Tibial nerve (tissue), 4 donors: ENCODE measurements at places on chromosomes 12 and 14.

DNA sequence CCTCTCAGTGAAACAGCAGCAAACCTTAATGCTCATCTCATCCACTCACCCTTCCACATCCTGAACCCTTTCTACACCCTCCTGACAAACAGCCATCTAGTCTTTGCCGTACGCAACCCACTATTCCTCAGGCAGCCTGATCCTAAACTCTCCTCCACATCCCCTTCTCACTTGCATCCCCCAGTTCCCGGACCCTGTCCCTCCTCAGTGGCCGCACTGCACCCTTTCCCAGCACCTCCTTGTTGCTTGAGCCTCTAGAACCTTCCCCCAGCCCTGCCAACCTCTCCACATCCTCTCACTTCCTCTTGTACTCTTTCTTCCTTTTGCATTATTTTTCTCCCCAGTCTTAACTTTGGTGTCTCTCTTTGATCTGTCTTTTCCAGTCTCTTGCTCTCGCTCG, 42.9 kb downstream of the IQSEC3 start:
- no peak for DNase-seq

- no peak for DNase-seq
These were observed 82.0 kb downstream of the IFT43 start for GRCh38 chr14:76067536-76067935.

DNA sequence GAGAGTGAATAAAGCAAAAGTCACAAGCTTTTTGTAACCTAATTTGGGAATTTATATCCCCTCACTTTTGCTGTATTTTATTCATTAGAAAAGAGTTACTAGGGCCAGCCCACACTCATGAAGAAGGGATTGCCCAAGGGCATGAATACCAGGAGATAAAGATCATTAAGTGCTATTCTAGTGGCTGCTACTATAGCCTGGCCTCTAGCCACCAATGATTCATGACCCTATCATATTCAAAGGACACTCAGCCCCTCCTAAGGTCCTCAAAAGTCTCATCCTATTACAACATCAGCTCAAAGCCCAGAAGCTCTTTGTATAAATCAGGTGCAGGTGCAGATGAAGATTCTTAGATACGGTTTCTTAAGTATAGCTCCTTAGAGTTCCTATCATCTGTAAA, 518.1 kb downstream of the TRHDE start:
- DNase-seq: no peak

DNA sequence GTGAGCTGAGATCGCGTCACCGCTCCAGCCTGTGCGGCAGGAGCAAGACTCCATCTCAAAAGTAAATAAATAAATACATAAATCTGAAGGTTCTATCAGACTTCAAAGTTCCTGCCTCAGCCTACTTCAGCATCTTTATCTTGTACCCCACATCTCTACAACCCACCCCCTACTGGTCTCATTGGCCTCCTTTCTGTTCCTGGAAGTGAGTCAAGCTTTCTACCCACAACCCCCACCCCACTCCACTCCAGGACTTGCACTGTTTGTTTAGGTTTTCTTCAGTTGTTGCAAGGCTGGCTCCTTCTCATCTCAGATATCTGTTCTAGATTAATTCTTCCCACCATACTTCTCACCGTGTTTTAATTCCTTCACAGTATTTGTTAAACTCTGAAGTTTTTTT, 714 bp upstream of the PSMC6 start:
- DNase-seq: no peak

DNA sequence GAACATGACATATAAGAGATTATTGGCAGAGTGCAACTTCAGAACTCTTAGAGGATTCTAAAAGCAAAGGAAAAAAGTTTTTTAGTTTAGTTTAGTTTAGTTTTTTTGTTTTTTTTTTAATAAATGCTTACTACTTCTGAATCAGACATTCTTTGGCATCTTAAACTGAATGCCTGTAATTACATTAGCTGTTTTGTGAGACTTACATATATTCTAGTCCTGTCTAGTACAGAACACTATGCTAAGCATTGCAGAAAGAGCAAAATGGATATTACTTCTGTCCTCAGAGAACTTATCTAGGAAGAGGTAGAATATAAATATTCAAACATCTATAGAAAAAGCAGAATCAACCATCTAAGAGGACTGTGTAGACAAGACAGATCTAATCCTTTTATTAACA, 133.2 kb downstream of the RAD51B start:
- no peak for DNase-seq

GRCh38 chr12:60689137-60689536, 1093.3 kb downstream of the SLC16A7 start:
- DNase-seq: no peak

GRCh38 chr12:4147031-4147481, 126.5 kb upstream of the CCND2 start:
- DNase-seq: no peak

- no peak for DNase-seq
These were observed 173.4 kb upstream of the NTF3 start for GRCh38 chr12:5258498-5258897.

DNA sequence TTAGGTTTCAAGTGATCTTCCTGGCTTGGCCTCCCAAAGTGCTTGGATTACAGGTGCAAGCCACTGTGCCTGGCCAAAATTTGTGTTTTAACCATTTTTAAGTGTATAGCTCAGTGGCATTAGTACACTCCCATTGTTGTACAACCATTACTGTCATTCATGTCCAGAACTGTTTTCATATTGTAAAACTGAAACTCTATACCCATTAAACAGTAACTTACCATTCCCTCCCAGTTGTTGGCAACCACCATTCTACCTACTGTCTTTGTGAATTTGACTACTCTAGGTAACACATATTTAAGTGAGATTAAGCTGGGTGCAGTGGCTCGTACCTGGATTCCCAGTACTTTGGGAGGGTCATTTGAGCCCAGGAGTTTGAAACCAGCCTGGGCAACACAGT, 67.3 kb upstream of the KCNH3 start:
- DNase-seq: no peak

GRCh38 chr14:49512147-49512551, 74.0 kb downstream of the RPS29 start:
- DNase-seq: no peak

DNA sequence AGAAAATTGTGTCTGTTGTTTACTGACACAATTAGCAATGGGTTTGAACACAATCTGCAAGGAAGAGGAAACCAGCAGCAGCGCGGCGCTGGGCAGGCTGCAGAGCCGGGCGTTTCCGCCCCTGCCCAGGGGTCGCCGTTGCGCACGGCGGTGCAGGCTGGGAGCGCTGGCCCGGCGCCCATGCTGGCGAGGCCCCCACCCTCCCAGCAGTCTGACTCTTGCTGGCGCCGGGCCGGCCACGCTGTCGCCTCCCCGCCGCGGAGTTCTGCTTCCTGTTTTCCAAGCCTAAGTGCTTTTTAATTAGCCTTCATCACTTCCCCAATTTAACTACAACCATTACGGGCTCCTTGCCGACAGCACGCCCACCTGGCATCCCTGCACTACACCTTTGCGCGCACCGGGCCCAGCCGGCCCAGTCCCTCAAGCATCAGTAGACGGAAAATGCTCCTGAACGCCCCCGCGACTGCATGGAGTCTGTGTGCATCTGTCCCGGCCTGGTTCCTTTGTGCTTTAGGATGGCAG, 212.1 kb downstream of the GXYLT1 start:
- DNase-seq: peak; percentile 36

DNA sequence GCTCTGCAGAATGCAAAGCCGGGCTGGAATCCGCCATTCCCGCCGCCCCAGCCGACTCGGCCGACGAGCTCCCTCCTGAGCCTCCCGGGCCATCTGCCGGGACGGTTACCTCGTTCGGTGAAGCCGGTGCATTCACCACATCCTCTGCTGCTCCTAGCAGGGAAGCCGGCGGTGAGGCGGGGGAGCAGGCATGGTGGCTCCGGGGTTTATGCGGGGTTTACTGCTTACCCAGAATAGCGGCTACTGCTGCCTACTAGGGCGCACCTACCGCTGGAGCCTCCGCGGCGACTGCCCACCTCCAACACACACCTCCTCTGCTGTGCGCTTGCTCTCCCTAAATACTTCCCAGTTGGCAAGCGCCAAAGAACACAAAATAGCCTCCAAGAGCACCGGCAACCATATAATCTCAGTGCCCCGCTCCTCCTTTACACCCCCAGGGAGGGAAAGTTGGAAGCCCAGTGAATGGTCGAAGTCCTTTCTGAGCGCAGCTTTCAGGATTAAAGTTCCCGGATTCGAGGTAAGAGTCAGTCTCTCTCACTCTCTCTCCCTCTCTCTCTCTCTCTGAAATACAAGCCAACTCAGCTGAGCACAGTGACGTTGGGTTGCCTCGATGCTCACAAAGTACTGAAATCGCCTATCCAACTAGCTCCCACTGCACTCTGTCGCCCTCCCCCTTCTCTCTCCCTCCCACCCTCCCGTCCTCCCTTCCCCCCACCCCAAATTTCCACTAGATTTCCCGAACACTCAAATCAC, at the start of gene TBX5:
TSS of gene TBX5 (minus strand) at position 626 of the 753 bp plus-strand sequence. CDS start 2,246 bp downstream, outside the sequence.
- no peak for DNase-seq

DNA sequence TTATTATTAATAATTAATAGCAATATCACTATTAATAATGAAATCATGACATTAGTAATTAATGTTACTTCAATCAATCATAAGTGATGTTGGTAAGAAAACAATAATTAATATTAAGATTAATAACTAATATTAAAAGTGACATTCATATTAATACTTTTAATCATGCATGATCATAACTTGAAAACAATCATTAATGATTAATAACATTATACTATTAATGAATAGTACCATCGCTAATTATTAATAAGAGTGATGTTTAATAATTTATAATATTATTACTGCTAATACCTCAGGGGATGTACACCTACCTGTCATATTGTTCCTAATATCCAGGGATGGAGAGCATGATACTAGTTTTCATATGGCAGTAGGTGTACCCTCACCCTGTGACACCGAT, 10.0 kb upstream of the CLEC6A start:
- DNase-seq: no peak

DNA sequence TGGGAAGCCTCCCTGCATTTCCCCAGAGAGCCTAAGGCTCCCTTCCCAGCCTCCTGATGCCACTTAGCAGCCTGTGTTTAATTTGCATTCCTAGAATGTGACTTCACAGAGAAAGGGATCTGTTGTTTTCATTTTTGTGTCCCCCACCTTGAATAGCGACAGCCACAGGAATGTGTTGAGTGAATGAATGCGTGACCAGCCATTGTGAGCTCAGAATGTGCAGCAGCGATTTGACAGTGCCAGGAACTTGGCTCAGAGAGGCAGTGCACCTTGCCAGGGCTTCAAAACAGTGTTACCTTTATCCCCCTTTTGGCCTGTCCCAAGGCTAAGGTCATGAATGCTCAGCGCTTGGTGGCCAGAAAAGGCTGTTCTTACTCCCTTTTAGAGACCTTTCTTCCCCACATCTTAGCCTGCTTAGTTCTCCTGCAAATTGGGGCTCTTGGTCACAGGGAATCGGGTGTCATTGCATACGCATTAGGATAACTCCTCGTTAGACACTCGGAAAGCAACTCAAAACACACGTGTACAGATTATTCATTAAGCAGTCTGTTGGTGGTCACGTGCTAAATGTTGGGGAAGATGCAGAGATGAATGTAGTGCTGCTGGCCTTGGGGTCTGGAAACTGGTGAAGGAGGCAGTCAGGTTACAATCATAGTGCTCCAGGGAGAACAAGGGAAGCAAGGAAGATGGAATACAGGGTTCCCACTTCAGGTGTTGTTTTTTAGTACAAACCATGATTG, 9.8 kb downstream of the NTF3 start:
- no peak for DNase-seq

- no peak for DNase-seq
These were observed 226.6 kb upstream of the DIO3 start for GRCh38 chr14:101334656-101335055.

DNA sequence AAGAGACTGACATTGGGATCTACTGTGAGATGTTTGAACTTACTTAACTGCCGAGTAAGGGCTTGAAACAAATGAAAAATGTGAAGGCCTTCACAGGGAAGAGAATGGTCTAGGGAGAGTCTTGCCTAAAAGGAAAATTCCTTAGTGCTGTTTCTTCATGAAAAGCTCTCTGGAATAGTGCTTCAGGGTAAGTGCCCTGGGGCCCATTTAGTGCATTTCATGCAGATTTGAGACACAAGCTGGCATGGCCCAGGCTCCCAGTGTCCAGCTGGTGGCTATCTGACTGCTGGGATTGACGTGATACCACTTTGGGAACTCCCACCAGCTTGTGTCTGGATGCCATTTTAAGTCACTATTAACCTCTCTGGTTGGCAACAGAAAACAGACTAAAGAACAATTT, 26.9 kb downstream of the BEST3 start:
- DNase-seq: no peak
